Right ventricle myocardium superior (tissue), 1 donor: ENCODE measurements at places on chromosomes 11 and 22.

GRCh38 chr11:68467201-68467834 is 6.8 kb downstream of the PPP6R3 start:
- no peak for DNase-seq

DNA sequence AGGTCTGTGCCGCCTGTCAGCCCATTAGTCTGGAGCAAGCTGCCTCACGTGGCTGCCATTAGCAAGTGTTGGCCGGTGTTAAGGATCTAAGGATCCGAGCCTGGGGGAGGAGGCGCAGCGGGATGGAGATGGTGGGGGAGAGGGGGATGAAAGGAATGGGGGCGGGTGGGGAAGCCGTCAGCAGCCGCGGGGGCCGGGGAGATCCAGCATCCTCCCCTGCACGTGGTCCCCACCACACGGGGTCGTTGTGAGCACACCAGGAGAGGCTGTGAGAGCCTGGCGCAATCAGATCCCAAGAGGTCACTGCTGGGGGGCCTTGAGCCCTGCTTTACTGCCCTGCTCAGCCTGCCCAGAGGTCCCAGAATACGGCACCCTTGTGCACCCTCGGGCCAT is 7.3 kb downstream of the CABP7 start:
- DNase-seq: peak; percentile 72

DNA sequence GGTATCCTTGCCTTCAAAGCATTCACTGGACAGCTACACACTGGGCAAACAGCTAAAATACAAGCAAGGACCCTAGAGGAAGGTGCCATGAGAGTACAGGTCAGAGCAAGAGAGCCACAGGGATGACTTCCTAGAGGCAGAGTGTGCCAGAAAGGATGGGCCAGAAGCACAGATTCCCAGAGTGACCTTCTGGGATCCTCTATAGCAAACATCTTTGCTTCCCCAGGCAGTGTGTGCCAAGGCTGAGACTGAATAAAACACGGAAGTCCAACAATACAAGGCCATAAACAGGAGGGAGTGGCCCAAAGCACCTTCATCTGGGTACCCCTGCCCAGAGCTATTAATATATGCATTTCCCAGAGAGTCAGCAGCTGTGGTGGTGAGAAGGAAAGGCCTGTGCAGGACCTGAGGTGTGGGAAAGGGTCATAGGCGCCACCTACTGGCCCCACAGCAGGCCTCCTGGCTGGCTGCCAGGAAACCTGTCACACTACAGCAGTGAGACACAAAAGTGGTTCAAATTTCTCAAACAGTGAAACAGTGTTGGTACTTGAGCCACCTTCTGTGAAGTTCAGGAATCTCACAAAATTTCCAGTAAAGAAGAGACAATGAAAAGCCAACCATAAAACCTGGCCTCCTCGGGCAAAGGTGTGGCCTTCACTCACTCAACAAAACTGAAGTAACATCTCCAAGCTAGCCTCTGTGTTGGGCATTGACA is 20.3 kb downstream of the CLPB start:
- peak; percentile 92 for DNase-seq

DNA sequence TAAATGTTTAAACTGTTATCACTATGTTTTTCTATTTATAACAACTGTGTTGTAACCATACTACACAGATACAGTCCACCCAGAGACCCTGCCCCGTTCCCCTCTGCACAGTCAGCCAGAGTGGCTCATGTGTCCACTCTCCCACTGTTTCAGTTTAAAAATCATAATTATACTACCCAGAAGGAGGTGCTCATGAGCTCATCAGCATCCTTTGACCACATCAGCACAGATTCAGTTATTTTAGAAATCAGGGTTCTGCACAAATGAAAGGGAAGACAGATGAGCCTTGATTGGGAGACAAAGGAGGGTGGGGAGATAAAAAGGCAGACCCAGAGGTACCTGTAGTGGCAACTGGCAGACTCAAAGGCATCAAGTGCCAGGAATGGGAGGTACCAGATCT is 124.3 kb downstream of the RCN1 start:
- no peak for DNase-seq

- DNase-seq: no peak
These were observed 62.0 kb upstream of the NECTIN1 start for GRCh38 chr11:119791047-119791446.

- DNase-seq: no peak
These were observed 313.6 kb downstream of the ETS1 start for GRCh38 chr11:128273736-128274135.

DNA sequence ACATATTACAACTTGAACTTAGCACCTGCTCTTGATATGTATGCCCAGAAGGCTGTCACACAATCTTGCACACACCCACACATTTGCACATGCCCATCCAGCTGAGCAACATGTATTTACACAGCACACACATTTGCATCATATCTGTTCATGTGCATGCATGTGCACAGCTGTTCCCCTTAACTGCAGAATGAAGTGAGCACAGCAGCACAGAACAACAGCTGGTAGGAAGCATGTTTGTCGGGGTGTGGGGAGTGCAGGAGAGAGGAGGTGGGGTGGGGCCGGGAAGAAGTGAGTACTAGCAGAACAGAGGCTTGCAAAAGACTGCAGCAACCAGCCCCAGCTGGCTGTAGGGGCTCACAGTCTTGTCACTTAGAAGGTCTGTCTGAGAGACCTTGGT is 296.5 kb downstream of the KIRREL3 start:
- DNase-seq: no peak

DNA sequence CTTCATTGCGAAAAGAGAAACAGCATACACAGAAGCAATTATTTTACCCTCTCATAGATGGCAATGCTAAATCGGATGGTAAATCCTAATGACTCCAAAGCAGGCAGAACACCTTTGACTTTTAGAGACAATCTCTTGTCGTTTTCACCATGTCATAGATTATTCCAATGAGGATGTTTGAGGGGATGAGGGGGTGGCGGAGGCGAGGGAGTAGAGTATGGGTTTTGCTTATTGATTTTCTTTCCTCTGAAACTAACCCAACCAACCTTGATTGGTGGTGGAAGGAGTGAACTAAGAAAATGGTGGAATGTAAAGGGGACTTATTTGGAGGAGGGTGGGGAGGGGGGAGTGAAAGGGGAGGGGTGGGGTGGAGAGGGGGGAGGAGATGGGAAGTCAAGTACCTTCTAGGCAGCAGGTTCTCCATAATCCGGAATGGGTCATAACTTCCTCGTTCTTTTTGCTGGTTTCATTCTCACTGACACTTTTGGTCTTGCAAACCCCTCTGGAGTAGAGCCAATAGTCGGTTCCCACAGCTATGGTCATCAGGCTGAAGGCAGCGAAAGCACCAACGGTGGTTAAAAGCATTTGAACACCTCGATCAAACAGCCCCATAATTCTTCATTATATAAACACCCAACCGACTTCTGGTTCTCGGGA is 1.5 kb downstream of the CACNG2 start:
- no peak for DNase-seq

- no peak for DNase-seq
These were observed 20.0 kb downstream of the CTSC start for GRCh38 chr11:88317536-88317935.

- DNase-seq: no peak
These were observed 736.0 kb upstream of the CCDC90B start for GRCh38 chr11:84022201-84022600.

DNA sequence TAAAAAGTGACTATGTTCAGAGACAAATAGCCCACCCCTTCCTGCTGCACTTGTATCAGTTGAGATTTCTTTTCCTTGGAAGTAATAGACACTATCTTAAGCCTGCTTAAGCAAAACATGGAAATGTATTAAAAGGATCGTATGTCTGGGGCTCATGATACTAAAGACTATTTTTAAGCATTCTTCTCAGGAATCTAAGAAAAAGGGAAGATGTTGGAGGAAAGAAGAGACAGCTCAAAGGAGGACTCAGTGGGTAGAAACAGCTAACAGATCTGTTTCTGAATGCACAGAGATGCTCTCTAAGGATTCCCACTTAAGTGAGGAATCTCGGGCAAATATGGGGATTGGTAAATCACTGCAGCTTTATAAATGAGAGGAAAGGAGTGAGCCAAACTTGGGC is 62.5 kb downstream of the FAM76B start:
- no peak for DNase-seq

GRCh38 chr11:120649316-120649715 is 137.8 kb downstream of the GRIK4 start:
- no peak for DNase-seq

DNA sequence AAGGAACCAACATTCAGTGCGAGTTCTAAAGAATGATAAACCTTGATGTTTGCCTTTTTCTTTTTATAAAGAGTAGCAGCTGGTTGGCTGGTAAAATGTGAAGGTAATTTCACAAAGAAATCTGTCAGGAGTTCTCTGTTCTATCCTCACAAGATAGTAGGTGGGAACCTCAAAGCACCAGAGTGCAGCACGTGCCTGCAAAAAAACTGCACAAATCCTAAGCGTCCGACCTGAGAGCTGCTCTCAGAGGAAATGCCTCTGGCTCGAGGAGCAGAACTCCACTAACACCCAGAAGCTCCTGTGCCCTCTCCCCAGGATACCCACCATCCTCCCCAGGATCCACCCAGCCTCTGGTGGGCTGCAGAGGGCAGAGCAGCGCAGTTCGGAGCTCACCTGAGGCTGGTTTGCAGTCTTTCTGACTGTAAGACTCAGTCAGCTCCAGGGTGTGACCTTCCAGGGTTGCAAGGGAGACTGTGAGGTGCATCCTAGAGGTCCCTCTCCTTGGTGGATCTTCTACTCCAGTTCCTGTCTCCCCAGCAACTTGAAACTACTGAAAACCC is 23.5 kb downstream of the PRDM10 start:
- DNase-seq: no peak

DNA sequence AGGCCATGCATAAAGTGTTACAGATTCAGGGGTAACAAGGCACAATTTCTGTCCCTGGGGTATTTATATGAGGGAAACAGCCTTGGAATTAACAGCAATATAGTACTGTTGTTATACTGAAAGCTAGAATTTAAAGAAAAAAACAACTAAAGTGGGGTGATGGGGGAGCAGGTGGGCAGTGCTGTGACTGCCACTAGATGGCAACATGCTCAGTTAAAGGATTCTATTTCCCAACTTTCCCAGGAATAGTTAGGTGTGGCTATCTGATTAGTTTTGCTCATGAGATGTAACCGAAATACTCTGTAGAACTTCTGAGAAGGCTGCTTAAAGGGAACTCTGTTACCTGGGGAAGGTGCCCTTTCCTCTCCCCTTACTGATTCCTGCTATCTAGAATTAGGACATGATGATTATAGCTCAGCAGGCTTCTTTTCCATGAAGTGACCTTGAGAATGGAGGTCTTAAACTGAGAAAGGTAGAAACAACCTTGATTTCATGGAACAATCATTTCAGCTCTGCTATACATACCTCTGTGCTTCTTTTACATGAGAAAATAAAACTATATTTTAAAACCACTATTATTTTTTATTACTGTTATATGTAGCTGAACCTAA is 102.6 kb downstream of the RELT start:
- no peak for DNase-seq

DNA sequence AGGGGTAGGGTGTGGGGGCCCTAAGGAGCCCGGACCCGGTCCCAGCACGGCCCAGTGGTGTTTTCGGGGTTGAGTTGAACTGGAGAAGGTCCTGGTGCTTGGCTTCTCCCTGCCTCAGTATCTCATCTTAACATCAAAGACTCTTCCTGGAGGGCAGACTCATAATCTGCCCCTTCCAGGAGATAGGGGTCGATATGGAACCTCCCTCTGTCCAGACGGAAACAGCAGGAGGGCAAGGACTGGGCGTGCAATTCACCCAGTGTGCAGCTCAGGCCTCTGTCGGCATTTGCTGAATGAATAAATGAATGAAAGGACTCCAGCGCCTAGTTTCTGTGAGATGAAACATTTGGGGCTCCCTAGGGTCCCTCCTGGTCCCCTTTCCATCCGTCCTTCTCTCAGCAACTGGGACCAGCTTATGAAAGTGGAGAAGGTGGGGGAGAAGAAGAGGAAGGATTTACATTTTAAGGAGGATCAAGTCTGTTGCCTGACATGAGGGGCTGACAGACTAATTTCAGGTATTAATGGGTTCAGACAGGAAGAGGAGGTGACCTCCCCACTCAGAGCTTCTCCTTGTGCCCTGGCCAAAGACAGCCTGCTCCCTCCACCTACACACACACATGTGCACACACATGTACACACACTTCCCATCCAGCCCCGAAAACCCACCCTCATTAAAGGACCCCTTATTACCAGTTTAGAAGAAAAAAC is 1.1 kb upstream of the SHISA8 start:
- no peak for DNase-seq

GRCh38 chr22:25177895-25178294 is 21.8 kb upstream of the CRYBB3 start:
- no peak for DNase-seq

DNA sequence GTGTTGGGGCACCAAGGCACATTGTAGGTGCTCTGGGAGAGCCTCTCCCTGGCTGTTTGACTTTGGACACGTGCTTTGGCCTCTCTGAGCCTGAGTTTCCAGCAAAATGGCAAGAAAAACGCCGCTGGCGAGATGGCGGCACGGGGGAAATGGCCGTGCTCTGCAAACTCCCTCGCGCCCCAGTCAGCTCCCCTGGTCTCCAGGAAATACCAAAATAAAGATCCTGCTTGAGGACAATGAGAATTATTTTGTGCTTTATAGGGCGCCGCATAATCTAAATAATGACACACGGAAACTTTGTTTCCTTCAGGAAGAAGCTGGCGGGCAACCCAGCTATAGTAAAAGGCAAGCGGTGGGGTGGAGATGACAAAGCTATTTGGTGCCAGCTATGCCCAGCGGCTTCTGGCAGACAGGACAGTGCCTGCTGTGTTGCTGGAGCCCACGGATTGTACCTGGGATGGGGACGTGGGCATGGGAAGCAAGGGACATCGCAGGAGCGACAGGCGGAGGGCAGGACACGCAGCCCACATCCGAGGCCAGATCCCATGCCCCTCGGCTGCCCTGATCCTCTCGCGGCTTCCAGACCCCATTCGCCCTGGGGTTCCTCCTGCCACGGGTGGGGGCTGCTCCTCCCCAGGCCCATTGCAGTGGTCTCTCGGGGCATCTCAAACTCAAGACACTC is 26.3 kb upstream of the RFPL3 start:
- DNase-seq: no peak

- DNase-seq: no peak
These were observed 42.7 kb upstream of the CYP2D6 start for GRCh38 chr22:42173183-42173926.

GRCh38 chr11:128474036-128474874 is 113.1 kb downstream of the ETS1 start:
- DNase-seq: peak; percentile 39

DNA sequence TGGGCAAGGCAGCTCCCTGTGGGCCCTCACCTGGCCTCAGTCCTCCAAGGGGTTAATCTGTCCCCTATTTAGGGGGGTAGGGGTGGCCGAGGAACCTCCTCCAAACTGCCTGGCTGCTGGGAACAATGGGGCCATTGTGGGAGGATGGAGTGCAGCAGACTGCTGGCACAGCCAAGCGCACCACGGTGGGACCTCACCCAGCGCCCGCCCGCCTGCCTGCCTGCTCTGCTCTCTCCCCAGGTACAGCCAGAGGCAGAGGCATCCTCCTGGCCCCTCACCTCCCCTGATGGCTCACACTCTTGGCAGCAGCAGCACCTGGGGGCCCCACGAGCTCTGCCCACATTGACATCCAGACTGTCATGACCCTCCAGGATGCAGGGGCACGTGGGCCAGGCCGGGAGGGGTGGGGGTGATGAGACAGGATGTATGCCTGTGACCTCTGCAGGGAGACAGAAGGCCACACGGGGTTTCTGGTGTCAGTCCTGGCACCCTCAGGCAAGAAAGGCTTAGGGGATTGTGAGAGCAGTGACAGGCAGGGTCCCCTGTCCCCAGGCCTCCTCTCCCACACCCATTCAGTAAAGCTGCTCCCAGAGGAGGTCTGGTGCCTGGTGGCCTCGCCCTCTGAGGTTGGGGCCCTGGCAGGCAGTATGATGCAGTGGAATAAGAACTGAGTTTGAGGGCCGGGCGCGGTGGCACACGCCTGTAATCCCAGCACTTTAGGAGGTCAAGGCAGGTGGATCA is 11.4 kb downstream of the BCL9L start:
- no peak for DNase-seq

- DNase-seq: no peak
These were observed 61.1 kb downstream of the WT1 start for GRCh38 chr11:32374261-32374711.
